Activated gamma-delta T cell treated with anti-CD3 and anti-CD28 coated beads, Interleukin-2, amount 50 U/mL, for 16 hours (primary cell): ENCODE measurements at places on chromosomes 16 and 17.

DNA sequence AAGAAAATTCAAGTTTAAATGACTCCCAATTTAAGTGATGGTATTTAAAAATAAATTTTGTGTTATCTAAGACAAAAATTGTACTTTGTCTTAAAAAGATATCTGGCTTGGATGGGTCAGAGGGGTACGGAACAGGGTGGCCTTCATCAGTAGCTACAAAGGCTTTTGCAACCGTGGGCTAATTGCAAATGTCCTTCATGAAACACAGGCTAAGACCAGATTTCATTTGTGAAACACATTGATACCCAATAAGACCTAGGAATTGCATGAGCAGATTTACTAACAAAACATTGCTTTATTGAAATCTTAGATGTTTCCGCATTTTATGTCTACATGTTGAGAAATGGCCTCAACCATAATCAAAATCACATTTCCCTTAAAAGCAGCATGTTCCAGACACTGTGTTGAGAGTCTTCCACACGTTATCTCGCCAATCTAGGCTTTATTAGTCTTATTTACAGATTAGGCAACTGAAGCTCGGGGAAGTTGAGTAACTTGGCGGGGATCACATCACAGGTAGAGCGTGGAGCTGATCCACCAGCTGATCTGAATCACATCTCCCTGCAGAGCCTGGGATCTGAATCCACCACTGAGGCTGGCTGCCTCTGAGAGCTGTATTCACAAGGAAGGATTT is 21.8 kb downstream of the FBXO39 start:
- no peak for DNase-seq

DNA sequence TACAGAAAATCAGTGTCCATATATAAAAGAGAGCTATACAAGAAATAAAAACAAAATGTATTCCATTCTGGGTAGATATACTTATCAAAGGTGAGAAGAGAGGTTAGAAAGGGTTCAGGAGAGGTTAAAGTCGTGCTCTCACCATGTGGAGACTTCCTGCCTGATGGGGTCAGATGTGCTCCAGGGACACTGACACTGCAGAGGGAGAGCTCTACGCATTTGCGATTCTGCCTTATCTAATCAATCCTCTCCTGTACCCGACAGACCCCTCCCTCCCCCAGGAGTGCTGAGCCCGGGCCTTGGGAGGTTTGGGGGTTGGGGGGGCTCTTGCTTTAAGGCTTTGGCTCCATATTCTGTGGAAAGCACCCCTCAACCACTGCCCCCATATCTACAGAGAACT is 16.6 kb upstream of the SLC5A11 start:
- no peak for DNase-seq

DNA sequence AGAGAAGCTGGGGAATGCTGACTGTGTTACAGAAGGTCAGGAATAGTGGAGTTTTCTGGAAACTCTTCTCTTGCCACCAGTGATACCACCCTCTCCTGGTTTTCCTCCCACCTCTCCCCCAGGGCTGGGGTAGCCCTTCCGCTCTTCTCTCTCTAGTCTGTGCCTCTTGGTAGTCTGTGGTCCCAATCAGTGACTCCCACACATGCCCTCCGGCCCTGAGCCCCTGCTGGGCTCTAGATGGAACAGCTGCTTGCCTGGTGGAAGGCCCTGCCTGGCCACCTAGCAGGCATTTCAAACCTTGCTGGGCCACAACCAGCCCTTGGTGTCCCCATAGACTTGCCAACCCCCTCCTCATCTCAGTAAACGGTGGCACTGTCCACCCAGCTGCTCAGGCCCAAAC is 15.2 kb upstream of the MTSS2 start:
- DNase-seq: no peak

GRCh38 chr16:15415511-15415985 is 18.8 kb upstream of the BMERB1 start:
- no peak for DNase-seq

- no peak for DNase-seq
Measured at GRCh38 chr16:60820361-60820760, 1215.9 kb downstream of the CDH8 start.

GRCh38 chr16:85250147-85250463 is 137.8 kb upstream of the CIBAR2 start:
- DNase-seq: no peak

DNA sequence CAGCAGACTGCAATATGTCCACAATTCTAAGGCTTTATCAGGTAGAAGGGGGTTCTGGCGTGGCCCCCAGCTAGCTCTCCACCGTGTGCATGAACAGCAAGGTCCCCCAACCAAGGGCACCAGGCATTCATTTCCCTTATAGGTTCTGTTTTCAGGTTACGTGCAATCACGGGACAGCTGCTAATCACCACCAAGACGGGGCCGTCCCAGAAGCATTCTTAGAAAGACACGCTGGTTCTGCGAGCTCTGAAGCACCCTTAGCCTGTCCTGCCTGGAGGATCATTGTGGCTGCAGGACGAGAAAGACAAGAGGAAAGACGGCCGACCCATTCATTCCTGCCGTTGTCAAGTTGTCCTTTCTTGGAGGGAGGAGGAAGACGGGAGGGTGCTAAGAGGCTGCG is 302.9 kb downstream of the SOX9 start:
- DNase-seq: no peak

GRCh38 chr16:2056681-2057407 is 9.1 kb downstream of the TSC2 start:
- no peak for DNase-seq

- DNase-seq: no peak
Measured at GRCh38 chr16:55552621-55553020, 13.9 kb upstream of the CAPNS2 start.

GRCh38 chr17:72299100-72299499 is 178.3 kb downstream of the SOX9 start:
- DNase-seq: no peak

GRCh38 chr16:83599789-83600462 is 207.9 kb upstream of the HSBP1 start:
- no peak for DNase-seq

- no peak for DNase-seq
Measured at GRCh38 chr17:607361-608147, 107.1 kb downstream of the VPS53 start.

DNA sequence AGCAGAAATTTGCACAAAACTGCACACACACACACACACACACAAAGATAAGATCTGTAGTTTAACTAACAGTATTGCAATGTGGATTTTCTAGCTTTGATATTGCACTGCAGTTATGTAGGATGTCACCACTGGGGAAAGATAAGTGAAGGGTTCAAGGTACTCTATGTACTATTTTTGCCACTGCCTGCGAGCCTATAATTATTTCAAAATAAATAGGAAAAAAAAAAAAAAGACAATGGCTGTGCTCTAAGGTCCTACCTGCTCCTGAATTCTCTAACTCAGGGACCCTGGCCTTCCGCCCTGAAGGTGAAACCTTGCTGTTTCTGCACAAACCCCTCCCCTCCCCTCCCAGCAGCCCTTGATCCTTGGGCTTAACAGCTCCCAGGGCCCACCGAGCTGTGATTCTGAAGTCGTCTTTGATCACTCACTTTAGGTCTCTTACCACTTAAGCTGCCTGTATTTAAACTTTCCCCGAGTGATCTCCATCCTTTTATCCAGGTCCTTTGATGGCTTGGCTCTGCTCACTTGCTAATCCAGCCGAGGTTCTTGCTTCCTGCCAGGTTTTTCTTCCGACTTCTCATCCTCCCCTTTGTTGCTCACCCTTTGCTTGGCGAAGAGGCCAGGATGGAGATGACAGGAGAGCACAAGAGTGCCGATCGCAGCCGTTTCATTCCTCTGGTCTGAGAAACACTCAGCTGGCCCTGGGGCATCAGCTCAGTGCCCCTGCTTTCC is 37.7 kb downstream of the TMEM114 start:
- no peak for DNase-seq

- DNase-seq: no peak
Measured at GRCh38 chr16:89449726-89450335, 40.5 kb downstream of the ANKRD11 start.

DNA sequence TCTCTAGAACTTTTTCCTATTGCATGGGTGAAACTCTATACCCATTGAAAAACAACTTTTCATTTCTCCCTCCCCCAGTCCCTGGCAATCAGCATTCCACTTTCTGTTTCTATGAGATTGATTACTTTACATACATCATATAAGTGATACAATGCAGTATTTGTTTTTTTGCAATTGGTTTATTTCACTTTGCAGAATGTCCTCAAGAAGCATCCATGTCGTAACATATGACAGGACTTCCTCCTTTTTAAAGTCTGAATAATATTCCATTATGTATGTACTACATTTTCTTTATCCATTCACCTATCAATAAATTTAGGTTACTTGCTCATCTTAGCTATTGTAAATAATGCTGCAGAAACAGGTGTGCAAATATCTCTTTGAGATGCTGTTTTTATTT is 8.8 kb downstream of the IL21R start:
- DNase-seq: no peak

GRCh38 chr17:80036715-80037477 is 454 bp downstream of the CCDC40 start:
- no peak for DNase-seq

DNA sequence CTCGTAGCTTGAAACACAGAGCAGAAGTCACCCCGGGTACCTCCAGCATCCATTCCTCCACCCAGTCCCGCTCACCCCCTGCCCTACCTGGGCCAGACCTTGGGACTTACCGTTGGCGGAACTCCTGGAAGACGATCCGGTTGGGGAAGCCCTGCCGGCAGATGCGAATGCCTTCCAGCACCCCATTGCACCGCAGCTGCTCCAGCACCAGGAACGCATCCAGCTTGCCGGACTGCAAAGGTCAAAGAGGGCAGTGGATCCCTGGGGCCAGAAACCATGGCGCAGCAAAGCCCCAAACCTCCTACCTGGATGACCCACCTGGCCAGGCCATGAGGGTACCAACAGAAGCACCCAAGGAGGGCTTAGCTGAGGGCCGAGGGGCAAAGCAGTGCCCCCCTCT is 97.9 kb downstream of the NDE1 start:
- DNase-seq: no peak

DNA sequence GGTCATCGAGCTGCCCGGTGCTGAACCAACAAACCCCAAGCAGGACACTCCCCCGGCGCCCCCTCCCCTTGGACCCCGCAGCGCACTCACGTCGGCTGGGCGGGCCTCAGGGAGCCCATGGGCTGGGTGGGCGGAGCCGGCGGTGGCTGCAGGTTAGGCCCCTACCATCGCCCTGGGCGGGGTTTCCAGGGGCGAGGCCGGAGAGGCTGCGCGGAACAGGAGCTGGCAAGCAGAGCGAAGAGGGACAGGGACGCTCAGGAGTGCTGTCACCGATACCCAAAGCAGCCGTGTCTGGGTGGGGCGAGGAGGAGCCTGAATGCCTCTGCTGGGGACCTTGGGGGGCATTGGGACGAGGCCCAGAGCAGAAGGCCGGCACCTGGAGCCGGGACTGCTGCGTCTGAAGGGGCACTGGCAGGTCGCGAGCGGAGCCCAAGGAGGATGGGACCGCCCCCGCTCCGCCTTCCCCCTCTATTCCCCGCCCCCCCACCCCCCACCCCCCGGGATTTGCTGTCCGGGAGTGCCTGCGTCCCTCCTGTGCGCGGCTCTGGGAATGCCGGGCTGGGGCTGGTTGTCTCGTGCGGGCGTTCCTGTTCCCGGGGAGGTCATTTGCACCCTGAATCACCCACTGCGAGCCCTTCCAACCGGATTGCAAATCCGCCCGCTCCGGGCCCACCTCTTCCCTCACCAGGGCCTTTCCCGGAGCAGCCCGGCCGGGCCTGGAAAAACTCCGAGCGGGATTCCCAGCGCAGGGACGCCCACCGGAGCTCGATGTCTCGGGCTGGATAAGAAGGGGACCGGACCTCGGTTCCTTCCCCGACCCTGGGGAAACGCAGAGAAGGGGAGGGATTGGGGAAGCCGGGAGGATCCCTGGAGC is 902 bp downstream of the ARHGAP27 start:
- DNase-seq: peak; percentile 50

DNA sequence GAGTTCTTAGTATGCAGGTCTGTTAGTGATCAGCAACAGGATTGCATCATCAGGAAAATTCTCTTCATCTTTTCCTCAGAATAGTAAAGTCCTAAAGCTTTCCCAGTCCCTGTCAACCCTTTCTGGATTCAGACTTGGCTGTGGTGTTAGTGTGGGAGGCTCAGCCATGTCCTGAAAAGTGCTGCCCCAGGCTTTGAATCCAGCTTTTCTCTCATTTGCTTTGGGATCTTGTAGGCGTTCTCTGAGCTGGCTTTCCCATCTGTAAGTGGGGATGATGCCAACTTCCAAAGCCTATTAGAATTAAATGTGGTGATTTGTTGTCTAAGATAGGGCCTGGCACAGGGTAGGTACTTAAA is 3.0 kb downstream of the ALKBH5 start:
- no peak for DNase-seq

DNA sequence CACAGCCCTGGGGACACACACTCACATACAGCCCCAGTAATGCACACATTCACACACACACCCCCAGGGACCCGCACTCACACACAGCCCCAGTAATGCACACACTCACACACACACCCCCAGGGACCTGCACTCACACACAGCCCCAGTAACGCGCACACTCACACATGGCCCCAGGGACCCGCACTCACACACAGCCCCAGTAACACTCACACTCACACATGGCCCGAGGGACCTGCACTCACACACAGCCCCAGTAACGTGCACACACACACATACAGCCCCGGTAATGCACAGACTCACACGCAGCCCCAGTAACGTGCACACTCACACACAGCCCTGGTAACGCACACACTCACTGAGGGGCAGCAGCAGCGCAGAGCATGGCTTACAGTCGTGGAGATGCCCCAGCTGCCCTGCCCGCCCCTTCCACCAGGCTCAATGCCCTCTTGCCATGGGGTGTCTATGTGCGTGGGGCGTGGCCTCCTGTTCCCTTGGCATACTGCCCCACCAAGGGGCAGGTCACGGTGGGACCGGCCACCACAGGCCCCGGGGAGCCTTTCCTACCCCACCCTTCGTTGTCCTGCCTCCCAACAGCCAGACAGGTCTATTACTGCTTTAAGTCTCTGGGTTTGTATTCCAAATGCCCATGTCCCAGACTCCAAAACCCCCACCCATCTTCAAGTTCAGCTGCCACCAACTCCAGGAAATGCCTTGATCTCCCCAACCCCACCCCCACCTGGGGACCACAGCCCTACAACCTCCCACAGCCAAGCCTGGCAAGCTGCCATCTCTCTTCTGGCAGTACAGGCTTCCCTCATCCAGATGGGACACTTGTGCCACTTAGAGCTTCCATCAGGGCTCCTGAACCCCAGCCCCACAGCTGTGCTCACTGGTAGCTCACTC is 2.7 kb downstream of the CCDC102A start:
- DNase-seq: no peak

DNA sequence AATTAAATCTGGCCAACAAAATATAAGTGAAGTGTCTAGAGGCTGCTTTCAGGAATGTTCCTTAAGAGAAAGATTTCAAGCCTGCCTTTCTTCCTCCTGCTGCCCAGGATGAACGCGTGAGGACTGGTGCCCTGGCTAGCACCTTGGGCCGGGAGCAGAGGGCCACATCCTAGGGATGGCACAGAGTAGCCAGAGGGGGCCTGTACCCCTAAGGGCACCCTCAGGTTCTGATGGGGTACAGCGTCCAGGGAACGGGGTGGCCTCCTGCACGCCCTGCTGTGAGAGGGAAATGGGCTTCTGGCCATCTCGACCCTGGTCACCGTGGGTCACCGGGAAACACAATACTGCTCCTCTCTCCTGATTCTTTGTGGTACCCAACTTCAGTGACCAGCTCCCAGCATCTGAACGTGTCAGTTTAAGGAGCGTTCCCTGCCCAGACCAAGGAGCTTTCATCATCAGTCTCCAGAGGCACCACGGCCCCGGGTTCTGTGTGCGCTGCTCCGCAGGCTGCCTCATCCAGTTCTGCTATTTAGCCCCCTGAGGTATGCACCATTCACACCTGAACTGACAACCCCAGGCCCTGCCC is 40.3 kb downstream of the MAP1LC3B start:
- no peak for DNase-seq

GRCh38 chr17:68812876-68813584 is 142.2 kb downstream of the ABCA8 start:
- DNase-seq: no peak

- DNase-seq: no peak
Measured at GRCh38 chr16:47448830-47449575, 11.9 kb downstream of the ITFG1 start.
